HCT116 (cell line): ENCODE measurements at places on chromosomes 16 and 17. TPM values are rescaled to one million over a fixed set of nuclear protein-coding genes. Genes with fewer than 3 reads are reported as not detected.

DNA sequence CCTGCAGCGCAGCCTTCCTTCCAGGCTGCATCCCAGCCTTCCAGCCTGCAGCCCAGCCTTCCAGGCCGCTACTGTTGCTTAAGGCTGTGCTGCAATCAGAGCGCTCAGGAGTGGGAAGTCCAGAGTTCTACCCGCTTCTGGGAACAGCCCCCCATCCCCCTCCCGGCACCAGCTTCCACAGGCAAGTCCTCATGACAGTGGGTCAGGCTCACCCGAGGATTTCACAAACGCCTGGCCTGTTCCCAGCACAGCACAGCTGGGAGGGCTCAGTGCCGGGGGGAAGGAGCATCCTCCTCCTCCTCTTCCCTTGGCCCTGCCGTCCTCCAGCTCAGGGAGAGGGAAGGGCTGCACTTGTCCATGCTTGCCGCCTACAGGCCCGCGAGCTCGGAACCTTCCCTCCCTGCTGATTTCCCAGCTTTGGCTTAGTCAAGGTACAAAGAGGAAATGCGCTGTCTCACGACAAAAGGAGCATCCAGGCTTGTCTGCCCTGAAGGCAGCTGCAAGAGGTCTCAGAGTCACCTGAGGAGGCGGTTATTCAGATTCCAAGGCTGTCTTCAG lies 8.3 kb downstream of the SOCS3 start:
- peaks cover 41% of the 10 kb centered on the region for H3K4me1 ChIP-seq
- H3K27ac ChIP-seq: no peak overlapping the region; the same call in 1 of the 2 replicates
- no peaks in the 10 kb centered on the region for H3K27me3 ChIP-seq
- no peaks in the 10 kb centered on the region for H3K36me3 ChIP-seq
- DNase-seq: no peak

DNA sequence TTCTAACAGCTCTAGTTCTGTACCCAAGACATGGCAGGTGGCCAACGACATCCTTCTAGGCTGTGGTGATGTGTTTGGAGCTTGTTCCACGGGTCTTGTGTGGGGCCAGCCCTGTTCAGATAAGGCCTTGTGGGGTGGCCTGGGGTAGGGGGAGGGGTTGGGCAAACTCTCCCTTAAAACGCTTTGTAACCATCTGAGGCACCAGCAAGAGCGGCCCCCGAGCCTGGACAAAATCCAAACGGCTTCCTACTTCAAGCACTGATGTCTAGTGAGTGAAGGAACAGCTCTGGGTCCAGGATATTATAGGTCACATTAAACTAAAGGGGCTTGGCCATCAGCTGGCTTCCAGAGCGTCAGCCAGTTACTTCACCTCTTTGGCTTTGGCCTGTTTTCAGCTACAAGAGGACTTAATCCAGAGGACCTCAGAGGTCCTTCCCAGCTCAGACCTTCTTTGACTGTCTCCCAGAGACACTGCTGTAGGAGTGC lies 11.9 kb downstream of the SERPINF1 start:
- H3K36me3 ChIP-seq: peaks cover 3% of the 10 kb centered on the region; the same call in 1 of the 2 replicates
- no peaks in the 10 kb centered on the region for H3K4me1 ChIP-seq
- no peak for DNase-seq

GRCh38 chr17:6374271-6374691 lies 60.6 kb downstream of the AIPL1 start:
- H3K4me1 ChIP-seq: peaks cover 27% of the 10 kb centered on the region
- H3K36me3 ChIP-seq: no peaks in the 10 kb centered on the region
- no peaks in the 10 kb centered on the region; the same call in 1 of the 2 replicates for H3K27me3 ChIP-seq
- H3K27ac ChIP-seq: peak overlapping the region; percentile 41
- DNase-seq: peak; percentile 61
- H3K4me3 ChIP-seq: peak overlapping the region; percentile 20

DNA sequence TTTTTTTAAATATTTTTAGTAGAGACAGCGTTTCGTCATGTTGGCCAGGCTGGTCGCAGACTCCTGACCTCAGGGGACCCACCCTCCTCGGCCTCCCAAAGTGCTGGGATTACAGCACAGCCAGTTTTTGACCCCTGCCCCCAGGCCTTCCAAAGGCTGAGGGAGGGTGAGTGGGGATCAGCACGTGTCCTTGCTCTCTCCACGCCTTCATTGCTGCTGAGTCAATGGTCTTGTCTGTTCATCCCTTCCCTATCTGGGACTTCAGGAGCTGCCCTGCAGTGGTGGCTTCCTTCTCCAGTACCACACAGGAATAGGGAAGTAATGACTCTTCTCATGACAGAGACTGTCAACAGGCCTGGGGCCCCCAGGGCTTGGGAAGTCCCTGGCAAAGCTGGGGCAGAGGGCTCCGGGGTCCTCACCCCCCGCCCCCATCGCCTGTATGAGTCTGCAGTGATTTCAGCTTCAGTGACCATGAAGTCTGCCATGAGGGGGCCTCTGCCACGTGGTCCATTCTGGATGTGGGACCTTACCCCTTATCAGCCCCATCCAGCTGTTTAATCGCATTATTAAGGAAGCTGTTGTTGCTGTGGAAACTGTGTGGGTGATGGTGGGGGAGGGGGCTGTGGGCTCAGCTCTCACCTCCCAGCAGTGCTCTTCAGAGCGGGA lies 6.1 kb downstream of the ABCC3 start:
- DNase-seq: no peak
- H3K27ac ChIP-seq: peak overlapping the region; percentile 95
- H3K36me3 ChIP-seq: no peaks in the 10 kb centered on the region
- H3K27me3 ChIP-seq: no peaks in the 10 kb centered on the region
- H3K4me1 ChIP-seq: peaks cover 81% of the 10 kb centered on the region
- no peak overlapping the region for H3K4me3 ChIP-seq

DNA sequence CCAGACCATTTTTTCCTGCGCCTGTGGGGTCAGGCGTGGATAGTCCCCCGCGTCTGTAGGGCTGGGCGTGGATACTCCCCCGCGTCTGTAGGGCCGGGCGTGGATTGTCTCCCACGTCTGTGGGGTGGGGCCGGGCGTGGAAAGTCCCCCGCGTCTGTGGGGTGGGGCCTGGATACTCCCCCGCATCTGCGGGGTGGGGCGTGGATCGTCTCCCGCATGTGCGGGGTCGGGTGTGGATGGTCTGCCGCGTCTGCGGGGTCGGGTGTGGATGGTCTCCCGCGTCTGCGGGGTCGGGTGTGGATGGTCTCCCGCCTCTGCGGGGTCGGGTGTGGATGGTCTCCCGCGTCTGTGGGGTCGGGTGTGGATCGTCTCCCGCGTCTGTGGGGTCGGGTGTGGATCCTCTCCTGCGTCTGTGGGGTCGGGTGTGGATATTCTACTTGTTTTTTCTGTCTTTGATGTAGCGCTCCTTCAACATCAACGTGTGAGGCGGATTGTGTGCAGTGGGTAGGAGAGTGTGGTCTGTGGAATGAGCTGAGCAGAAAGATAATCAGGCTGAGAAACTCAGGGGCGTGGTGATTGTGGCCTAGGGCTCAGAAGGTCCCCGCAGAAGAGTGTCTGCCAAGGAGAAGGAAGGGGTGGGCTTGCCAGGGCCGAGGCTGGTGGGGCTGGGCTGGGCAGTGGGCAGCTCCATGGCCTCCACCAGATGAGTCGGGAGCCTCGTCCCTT lies 3.2 kb downstream of the GNPTG start:
- DNase-seq: no peak
- H3K27me3 ChIP-seq: no peaks in the 10 kb centered on the region
- no peak overlapping the region for H3K27ac ChIP-seq
- H3K36me3 ChIP-seq: no peaks in the 10 kb centered on the region; the same call in 1 of the 2 replicates
- no peak overlapping the region for H3K4me3 ChIP-seq
- H3K4me1 ChIP-seq: peaks cover 35% of the 10 kb centered on the region

DNA sequence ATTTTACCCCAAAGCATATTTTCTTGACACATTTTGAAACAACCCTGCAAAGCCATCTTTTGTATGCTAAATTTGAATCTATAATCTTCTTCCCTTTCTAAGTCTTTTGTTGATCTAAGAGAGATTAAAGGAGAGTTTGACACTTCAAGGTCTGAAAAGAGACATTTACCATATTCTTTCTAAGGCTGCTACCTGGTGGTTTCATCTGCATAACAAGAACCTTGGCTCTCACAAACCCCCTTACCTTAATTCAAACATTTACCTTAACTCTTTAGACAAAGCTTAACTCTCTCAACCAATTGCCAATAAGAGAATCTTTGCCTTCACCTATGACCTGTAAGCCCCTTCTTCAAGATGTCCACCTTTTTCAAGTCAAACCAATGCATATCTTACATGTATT lies 1143.6 kb downstream of the CDH11 start:
- H3K27me3 ChIP-seq: no peaks in the 10 kb centered on the region
- H3K27ac ChIP-seq: no peak overlapping the region
- no peaks in the 10 kb centered on the region for H3K4me1 ChIP-seq
- no peak for DNase-seq

DNA sequence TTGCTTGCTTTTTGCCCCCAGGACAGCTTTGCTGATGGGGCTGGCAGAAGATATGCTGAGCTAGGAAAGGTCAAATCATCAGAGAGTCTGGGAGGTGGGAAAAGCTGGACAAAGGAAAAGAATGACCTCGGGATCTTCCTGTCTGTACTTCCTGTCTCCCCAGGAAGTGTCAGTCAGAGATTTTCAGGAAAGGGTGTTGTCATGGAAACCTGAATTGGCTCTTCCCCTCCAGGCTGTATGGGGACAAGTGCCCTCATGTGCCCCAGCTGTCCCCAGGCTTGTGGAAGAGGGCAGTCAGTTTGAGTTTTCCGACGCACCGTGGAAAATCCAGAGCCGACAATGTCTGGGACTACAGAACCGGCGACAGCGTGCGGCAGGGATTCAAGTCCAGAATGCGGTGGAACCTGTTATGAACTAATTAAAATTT lies 122.7 kb upstream of the ZFHX3 start:
- no peak overlapping the region for H3K4me3 ChIP-seq
- DNase-seq: no peak
- no peaks in the 10 kb centered on the region; the same call in 1 of the 2 replicates for H3K4me1 ChIP-seq
- H3K36me3 ChIP-seq: no peaks in the 10 kb centered on the region

GRCh38 chr16:77949445-77949844 lies 72.9 kb upstream of the CLEC3A start:
- H3K4me1 ChIP-seq: no peaks in the 10 kb centered on the region
- H3K27me3 ChIP-seq: peaks cover 56% of the 10 kb centered on the region
- H3K36me3 ChIP-seq: no peaks in the 10 kb centered on the region
- DNase-seq: no peak
- H3K27ac ChIP-seq: no peak overlapping the region
- H3K4me3 ChIP-seq: no peak overlapping the region

DNA sequence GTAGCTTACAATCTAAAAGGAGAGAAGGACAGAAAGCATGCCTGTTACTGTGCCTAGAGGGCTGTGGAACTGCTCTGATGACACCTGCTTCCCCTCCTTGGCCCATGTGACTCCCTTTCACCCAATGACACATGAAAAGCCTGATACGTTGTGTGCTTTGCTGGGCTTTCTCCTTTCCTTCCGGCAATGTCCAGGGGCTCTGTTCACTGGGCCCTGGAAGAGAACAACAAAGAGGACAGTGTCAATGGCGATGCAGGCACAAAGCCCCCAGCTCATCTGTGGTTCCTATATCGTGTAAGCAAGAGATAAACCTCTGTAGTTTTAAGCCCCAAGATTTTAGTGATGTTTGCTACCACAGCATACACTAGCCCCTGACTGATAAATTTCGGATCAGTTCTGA lies 306.1 kb downstream of the ABCC12 start:
- no peaks in the 10 kb centered on the region for H3K4me1 ChIP-seq
- no peak overlapping the region for H3K4me3 ChIP-seq
- H3K27ac ChIP-seq: no peak overlapping the region

DNA sequence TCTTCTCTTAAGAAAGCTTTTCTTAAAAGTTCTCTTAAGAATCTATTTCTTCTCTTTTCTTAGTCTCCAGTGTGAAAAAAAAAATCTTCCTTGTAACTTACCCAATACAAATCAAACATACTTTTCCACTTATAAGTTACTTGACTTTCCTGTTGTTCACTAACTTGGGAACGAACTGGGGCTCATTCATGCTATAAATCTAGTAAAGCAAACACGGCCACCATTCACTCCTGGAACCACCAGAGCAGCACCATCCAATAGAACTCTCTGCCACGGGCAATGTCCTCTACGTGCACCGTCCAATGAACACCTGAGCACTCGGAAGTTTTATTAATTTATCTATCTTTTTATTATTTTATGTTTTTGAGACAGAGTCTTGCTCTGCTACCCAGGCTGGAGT lies 20.8 kb downstream of the SRP68 start:
- peaks cover 53% of the 10 kb centered on the region for H3K36me3 ChIP-seq
- H3K4me3 ChIP-seq: no peak overlapping the region
- H3K4me1 ChIP-seq: peaks cover 40% of the 10 kb centered on the region
- H3K27me3 ChIP-seq: no peaks in the 10 kb centered on the region
- no peak for DNase-seq
- no peak overlapping the region for H3K27ac ChIP-seq

- no peaks in the 10 kb centered on the region; the same call in 1 of the 2 replicates for H3K36me3 ChIP-seq
- H3K27ac ChIP-seq: no peak overlapping the region
- no peak overlapping the region for H3K4me3 ChIP-seq
- H3K27me3 ChIP-seq: no peaks in the 10 kb centered on the region
Observed at GRCh38 chr17:6947745-6948144, 48.1 kb upstream of the ALOX12 start.

DNA sequence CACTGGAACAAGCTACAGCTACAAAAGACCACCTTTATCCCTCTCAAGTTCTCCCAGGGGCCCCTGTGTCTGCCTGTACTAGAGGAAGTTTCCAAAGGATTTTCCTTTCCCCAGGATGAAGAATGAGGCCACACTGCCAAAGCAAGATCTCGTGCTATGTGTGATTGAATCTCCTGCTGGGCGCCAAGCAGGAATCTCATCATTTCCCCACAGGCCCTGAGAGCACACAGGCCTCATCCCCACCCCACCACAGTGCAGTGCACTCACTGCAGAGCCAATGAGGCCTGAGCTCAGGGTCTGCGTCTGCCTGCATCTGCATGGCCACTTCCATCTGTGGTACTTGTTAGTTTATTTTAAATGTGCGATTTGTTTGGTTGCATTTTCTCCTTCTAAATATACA lies 387.4 kb upstream of the ASIC2 start:
- no peak overlapping the region for H3K27ac ChIP-seq
- H3K36me3 ChIP-seq: no peaks in the 10 kb centered on the region
- H3K27me3 ChIP-seq: no peaks in the 10 kb centered on the region
- no peaks in the 10 kb centered on the region for H3K4me1 ChIP-seq

- peaks cover 27% of the 10 kb centered on the region; the same call in 1 of the 2 replicates for H3K27me3 ChIP-seq
- H3K36me3 ChIP-seq: no peaks in the 10 kb centered on the region
- no peak overlapping the region for H3K27ac ChIP-seq
- DNase-seq: no peak
Observed at GRCh38 chr16:66443269-66443652, 16.2 kb downstream of the BEAN1 start.

DNA sequence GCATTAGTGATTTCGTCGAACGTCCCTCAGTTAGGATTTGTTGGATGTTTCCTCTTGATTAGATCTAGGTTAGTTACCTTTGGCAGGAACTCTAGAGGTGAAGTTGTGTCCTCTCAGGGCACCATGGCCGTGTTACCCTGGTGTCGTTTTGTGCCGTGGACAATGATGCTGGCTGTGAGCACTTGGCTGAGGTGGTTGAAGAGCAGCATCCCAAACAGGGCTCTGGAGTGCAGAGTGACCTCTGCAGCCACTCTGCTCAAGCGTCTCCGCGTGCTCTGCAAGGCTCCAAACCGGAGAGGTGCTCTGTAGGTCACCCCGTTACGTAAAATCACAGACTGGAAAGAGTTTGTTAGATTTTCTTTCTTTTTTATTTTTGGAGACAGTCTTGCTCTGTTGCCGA lies 33.0 kb downstream of the FOXK2 start:
- no peak overlapping the region for H3K4me3 ChIP-seq
- peaks cover 10% of the 10 kb centered on the region for H3K4me1 ChIP-seq
- no peaks in the 10 kb centered on the region for H3K36me3 ChIP-seq
- H3K27me3 ChIP-seq: no peaks in the 10 kb centered on the region
- no peak for DNase-seq

Gene TEKT5
- total RNA-seq: 0.37 TPM
